ENCODE measurements at places on chromosomes 6 and 20.

DNA sequence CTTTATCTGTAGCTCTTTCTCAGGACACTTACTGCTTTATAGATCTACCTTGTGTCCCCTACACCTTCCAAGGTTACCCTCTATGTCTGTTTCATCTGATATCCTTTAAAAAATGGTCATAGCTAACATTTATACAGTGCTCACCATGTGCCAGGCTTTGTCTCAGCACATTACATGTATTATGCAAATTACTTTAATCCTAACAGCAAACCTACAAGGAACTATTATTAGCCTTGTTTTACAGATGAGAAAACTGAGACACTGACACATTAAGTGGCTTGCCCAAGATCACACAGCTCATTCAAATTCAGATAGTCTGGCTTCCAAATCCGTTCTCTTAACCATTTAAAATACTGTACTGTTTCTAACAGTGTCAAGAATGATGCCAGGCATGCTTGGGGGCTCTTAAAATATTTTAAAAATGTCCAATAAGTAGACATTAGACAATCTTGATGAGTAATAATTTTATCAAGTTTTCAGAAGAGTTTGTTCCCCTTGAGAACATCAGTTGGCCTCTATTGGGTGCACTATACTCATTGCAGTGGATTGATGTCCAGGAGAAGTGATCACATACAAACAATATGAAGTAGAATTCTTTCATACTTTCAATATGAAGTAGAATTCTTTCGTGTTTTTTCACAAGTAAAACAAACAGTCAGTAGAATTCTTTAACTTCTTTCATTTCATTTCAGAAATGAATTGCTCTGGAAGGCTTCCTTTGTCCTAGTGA is 69.6 kb downstream of the DNAH8 start:
- DNase-seq = no peak

DNA sequence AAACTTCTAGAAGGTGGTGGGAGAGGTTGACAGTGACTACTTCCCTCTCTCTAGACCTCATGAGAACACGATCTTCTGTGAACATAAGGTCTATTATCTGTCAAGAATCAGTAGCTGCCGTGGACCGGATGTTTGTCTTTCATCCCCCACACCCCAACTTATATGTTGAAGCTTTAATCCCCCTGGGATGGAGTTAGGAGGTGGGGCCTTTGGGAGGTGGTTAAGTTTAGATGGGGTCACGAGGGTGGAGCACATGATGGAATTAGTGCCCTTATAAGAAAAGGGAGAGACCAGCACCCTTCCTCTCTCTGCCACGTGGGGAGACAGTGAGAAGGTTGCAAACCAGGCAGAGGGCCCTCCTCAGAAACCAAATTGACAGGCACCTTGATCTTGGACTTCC is 409.1 kb downstream of the QKI start:
- no peak for DNase-seq

- DNase-seq = no peak
Observed at GRCh38 chr6:169989594-169989993, 238.2 kb downstream of the ERMARD start.

GRCh38 chr6:45253453-45253852 is 74.7 kb upstream of the RUNX2 start:
- DNase-seq = no peak
